ENCODE measurements at places on chromosomes 12 and 14.

GRCh38 chr12:103875666-103876065 is 34.6 kb upstream of the NT5DC3 start:
- DNase-seq, result no peak

DNA sequence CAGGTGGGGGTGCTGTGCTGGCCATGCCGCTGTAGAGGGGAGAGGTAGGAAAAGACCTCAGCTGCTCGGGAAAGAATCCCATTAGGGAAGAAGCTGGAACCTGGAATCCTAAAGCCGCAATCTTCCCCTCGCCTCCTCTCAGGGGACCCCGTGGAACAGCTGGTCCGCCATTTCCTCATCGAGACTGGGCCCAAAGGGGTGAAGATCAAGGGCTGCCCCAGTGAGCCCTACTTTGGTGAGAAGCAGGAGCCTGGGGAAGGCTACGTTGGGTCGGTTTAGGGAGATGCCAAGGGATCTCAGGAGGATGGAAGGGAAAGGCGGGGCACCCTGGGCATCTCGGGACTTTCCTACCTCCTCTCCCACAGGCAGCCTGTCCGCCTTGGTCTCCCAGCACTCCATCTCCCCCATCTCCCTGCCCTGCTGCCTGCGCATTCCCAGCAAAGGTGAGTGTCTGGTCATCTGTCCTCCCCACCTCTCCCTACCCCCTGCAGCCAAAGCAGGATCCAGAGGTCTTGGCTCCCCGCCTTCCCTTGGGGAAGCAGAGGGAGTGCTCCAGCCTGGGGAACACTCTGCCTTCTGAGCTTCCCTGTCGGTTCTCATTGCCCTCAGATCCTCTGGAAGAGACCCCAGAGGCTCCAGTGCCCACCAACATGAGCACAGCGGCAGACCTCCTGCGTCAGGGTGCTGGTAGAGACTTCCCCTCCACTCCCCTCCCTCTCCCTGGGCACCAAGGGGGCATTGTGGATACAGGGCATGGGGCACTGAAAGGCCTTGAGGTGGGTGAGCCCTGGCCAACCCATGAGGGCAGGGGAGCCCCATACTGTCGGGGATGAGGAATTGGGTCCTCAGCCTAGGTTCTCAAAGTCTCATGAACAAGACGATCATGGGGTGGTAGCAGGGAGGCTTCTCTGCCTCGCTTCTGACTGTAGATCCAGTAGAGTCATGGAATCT is 12.4 kb downstream of the TNS2 start:
- no peak for DNase-seq

DNA sequence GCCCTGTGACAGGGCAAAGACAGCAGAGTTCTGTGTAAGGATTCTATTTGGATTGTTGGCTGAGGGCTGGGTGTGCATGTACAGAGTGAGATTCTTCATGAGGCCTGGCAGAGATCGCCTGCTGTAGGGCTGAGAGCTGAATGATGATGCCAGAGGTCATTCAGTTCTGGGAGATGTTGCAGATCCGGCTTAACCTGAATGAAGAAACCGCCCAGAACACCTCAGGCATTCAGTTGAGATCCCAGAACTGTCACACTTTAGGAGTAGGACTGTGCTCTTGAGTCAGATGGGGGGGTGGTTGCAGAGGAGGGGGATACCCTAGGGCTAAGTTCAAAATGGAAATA is 5.8 kb upstream of the EVL start:
- no peak for DNase-seq

DNA sequence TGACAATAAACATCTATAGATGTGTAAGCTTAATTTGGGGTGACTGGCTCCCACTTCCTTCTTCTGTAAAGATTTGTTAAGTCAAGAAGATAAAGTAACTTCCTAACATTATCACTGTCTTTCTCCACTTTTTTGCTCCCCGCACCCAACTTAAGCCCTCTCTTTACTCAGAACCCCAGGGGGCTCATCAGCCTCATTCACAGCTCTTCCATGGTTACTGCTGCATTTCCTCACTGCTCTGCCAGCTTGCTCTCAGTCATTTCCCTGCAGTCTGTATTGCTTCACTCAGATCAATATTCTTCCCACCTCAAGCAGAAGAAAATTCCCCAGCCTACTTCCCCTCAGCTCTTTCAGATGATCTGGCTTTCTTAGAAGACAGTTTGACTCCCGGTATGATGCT is 102.0 kb downstream of the PIK3C2G start:
- DNase-seq, result no peak

- DNase-seq, result no peak
Measured at GRCh38 chr12:10362325-10362724, 27.5 kb downstream of the KLRK1 start.

GRCh38 chr12:75011120-75011519 is 198.5 kb downstream of the KCNC2 start:
- no peak for DNase-seq

DNA sequence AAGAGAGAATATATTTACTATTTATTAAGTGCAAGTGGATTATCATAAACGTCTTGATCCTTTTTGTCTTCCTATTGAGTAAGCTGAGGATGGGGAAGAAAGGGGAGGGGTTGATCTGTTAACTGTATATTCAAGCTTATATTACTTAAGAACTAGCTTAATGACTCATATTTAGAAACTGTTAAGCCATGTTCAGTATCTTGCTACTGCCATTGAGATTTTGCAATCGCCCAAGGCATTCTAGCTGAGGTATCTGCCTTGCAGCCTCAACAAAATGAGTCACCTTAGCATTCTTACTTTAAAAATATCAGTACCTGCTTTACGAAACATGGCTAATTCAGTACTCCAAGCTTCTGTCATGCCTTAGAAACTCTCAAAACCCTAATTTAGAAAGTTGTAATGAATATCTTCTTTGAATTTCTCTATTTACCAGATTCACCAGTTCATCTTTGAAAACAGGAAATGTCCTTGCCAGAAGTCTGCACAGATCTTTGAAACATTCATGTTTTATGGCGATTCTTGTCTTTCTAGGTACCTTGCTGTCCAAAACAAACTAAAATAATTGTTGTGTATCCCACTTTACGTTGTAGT is 76.1 kb downstream of the ALG10B start:
- no peak for DNase-seq

DNA sequence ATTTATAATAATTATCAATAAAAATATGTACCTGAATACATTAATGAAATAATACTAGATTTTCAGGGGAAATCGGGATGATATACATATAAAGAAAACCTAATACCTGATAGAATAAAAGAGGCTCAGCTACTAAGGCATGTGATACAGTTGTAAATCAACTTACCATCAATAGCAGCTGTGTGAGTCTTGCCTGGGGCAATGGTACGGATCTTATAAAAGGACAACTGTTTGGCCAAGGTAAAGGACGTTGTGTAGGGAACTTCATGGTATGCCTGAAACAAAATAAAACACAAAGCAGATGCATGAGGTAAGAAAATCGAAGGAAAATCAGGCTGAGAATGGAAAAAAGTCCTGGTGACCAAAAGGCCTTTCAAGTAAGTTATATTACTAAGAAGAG is 25.4 kb downstream of the NEK9 start:
- DNase-seq, result no peak

GRCh38 chr12:109995361-109995685 is 845 bp downstream of the GIT2 start:
- DNase-seq, result no peak

GRCh38 chr12:23368590-23368989 is 580.9 kb downstream of the SOX5 start:
- no peak for DNase-seq

DNA sequence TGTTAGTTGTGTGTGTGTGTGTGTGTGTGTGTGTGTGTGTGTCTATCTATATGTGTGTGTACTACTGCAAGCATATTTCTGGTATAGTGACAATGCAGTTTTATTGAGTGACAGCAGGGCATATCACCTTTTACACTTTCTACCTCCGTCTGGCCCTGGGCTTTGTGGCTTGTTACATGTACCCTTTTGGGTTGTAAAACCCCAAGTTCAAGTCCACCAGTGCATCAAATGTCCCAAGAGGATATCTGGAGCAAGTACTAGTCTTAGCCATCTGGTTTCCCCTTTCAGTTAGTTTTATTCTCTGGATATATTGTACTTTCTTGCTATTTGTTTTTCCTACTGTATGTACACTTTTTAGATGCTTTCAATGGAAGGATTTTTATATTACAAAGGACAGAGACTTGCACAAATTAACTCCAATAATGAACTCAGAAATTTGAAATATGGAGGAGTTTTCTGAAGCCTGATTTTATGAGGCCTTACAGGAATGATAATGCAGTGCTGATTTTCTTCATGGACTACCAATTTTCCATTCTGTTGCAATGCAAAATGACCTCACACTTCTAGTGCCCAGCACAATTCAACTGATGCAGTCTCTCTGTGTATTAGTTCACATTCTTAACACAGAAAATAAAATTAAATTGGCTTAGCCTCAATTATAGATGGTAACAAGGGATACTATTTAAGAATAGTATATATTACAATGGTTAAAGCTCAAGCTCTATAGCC is 29.1 kb downstream of the SLC16A7 start:
- no peak for DNase-seq

- DNase-seq, result no peak
Measured at GRCh38 chr12:49954863-49955830, 4.6 kb downstream of the AQP2 start.

- DNase-seq, result no peak
Measured at GRCh38 chr12:18905134-18905533, 167.2 kb downstream of the CAPZA3 start.

- no peak for DNase-seq
Measured at GRCh38 chr12:57161491-57161890, 14.1 kb upstream of the LRP1-AS start.

- DNase-seq, result no peak
Measured at GRCh38 chr12:8987163-8987562, 2.2 kb upstream of the KLRG1 start.

- no peak for DNase-seq
Measured at GRCh38 chr12:12975322-12976077, 23.5 kb upstream of the GPRC5D start.

- DNase-seq, result no peak
Measured at GRCh38 chr14:100063314-100063941, 1.8 kb upstream of the EVL start.

GRCh38 chr12:83665634-83666218 is 979.0 kb downstream of the TMTC2 start:
- no peak for DNase-seq

- DNase-seq, result no peak
Measured at GRCh38 chr14:88987516-88987915, 163.1 kb downstream of the TTC8 start.
